ENCODE measurements at places on chromosomes 13 and 19.

- DNase-seq: no peak
Measured at GRCh38 chr19:38227287-38228004, 3.4 kb upstream of the DPF1 start.

GRCh38 chr19:30106417-30107095, 164.5 kb downstream of the URI1 start:
- no peak for DNase-seq

DNA sequence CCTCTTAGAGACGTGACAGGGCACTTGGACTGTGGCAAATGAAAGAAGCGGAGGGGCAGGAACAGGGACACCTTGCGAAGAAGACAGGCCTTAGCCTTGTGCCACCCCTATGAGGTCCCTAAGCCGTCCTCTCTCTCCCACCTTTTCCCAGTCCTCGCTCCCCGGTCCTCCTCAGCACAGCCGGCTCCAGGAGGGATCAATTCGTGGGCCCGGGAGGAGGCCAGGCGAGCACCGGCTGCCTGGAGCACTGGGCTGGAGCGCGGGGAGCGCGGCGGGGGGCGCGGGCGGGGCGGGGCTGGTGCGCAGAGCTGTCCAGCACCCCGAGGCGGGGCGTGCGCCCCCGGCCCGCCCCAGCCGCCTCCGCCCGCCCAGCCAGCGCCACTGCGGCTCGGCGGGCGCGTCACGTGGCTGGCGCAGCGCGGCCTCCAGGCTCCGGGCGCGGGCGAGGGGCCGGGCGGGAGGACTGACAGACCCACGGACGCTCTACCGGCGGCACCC, at the start of gene LRP3:
LRP3 (plus strand) TSS at position 466 of the 498 bp plus-strand sequence. CDS start 456 bp downstream, outside the sequence.
- DNase-seq: peak; percentile 72

GRCh38 chr19:30281906-30282305, 90.3 kb upstream of the ZNF536 start:
- DNase-seq: no peak

DNA sequence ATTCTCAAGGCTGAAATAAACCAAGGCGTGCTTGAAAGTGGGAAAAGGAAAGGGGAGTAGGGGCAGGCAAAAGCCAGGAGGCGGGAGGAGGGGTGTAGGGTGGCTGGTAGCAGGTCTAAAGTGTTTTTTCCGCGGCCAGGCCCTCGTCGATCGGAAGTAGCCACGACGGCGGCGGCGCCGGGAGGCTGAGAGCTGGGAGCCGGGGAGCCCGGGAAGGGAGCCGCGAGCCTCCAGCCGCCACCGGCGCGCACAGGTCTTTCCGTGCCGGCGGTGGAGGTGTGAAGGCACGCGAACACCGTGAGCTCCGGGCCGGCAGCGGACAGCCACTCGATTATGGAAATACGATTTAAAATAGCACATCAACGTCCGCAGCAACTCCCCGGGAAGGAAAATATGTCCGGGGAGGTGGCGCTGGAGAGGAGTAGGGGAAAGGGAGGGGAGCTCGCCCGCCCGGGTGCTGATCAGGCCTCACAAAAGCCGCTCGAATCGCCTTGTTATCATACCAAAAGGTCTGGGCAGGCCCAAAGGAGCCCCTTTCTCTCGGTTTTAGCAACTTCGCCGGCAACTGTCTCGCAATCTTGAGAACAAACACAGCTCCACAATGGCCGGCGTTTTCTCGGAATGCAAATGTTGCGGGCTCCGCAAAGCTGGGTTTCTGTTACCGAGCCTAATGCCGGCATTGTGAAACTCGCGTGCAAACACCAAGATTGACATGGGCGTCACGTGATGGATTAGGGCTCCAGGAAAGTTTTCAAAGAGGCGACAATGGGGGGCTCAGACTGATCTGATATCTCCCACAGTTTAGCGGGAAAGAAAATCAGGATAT, 2.9 kb upstream of the PCDH8 start:
- DNase-seq: no peak

DNA sequence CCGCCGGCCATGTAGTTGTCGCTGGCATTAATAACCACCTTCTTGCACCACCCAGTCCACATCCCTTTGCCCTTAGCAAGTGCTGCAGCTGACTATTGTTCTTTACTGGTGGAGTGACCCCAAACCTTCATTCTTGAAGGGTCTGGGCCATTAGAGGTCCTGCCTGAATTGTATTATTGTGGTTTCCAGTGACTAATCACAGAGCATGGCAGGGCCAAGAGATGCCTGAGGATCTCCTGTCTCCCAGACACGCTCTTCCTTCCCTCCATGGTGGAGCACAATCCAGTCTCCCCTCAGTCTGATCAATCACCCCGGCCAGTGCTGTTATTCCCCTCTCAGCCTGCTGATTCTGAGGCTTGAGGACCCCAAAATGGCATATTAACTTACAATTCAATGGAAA, 39.0 kb downstream of the C1QTNF9 start:
- no peak for DNase-seq

GRCh38 chr13:95524264-95524901, 28.1 kb upstream of the CLDN10 start:
- no peak for DNase-seq

DNA sequence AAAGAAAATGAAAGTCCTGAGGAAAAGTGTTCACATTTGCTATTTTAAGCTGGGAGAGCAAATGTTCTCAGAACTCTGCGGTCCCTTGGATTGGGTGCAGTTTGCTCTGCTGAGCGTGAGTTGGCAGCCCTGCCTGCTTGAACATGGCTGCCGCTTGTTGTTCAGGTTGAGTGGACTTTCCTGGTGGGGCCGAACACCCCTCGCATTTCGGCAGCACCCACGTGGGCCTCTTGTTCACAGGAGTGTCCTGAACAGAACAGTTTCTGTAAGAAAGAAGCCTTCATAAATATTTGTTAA, 10.8 kb upstream of the RNF113B start:
- DNase-seq: no peak

- no peak for DNase-seq
Measured at GRCh38 chr13:51396352-51396751, 56.5 kb downstream of the INTS6 start.

DNA sequence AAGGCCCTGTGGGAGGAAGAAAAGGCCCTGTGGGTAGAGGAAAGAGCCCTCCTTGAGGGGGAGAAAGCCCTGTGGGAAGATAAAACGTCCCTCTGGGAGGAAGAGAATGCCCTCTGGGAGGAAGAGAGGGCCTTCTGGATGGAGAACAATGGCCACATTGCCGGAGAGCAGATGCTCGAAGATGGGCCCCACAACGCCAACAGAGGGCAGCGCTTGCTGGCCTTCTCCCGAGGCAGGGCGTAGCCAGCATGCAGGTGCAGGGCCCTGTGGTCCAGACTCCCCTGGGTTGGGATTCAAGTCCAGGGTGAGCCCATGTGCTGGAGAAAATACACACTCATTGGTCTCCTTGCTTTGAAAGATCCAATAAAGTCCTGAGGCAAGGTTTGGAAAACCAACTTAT, 4.1 kb downstream of the CCDC70 start:
- DNase-seq: no peak

DNA sequence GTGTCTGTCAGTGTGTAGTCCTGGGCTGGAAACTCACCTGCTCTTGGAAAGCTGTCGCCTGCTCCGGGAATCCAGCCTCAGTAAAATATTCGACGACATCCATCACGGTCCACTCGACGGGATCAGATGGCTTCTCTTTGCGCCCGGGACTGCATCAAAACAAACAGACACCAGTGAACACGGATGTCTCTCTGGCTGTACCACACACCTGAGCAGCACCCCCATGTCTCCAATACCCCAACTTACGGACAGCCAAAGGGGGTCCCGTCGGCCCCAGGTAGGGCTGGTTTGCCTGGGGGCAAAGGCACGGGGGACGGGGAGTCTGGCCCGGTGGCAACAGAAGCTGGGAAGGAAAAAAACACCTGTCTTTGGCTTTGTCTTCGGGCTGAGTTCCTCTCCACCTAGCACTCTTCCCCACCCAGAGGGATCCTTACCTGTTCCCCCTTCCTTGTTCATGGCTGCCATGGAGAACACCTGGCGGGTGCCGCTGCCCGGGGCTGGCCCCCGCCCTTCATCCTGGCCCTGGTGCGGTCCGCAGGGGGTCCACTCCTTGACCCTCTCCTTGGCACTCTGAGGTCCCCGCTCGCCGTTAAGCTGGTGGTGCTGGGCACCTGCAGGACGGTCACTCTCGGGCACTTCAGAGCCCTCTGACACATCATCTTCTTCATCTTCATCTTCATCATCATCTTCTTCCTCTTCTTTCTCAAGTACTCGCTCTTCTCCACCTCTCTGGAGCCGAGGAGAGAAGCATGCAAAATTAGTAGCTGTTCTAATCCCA, 1.7 kb downstream of the SAMD1 start:
- DNase-seq: no peak

- DNase-seq: no peak
Measured at GRCh38 chr13:23443878-23444277, 10.4 kb upstream of the SACS start.

- DNase-seq: no peak
Measured at GRCh38 chr13:47665043-47665442, 336.0 kb downstream of the SUCLA2 start.

GRCh38 chr19:29896802-29897201, 45.2 kb upstream of the URI1 start:
- DNase-seq: no peak

DNA sequence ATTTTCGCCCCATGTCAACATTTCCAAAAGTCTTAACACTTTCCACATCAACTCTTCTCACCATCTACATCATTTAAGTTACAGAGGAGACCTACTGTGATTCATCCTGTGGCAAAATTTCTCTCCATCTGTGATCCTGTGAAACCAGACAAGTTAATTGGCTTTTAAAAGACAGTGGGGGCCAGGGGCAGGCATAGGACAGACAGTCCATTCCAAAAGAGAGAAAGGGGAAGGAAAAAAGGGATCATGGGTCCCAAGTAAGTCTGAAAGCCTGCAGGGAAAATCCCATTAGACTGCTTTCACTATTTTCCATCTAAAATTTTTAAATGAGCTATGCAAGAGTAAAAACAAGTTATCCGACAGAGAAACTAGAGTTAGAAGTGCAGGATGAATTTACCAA, 121.0 kb downstream of the MRPL57 start:
- no peak for DNase-seq

DNA sequence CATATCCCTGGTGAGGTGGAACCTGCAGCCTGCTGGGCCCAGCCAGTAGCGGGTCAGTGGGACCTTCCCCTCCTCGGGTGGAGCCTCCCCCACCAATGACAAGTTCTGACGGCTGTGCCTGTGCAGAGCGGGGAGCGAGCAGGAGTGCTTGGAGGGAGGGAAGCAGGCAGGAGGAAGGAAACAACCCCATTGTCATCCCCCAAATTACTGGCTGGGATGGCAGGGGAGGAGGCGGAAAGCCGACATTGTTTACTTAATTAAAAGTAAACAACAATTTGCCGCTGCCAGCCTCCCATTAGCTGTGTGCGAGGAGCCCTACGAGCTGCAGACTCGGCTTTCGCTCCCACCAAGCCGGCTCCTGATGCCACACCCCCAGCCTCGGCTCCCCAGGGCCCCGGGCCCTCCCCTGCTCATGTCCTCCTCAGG, 45.5 kb downstream of the LYL1 start:
- peak; percentile 56 for DNase-seq

GRCh38 chr19:58471736-58472135, 4.4 kb upstream of the ZNF446 start:
- DNase-seq: no peak

GRCh38 chr13:23817830-23818229, 71.4 kb downstream of the MIPEP start:
- DNase-seq: no peak

DNA sequence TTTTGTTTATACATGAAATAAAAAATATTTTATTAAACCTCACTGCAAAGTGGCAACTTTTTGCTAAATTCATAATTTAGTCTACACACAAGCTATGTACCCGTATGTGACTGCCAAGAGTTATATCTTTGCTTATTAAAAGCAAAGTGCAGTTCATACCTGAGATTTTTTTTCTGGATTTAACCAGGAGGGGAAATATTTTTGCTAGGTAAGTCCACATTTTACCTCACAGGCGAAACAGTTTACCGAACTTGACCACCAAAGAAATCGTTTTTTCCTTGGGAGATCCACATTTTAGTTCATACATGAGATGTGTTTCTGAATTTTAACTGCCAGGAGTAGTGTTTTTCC, 12.2 kb upstream of the JSRP1 start:
- DNase-seq: no peak

DNA sequence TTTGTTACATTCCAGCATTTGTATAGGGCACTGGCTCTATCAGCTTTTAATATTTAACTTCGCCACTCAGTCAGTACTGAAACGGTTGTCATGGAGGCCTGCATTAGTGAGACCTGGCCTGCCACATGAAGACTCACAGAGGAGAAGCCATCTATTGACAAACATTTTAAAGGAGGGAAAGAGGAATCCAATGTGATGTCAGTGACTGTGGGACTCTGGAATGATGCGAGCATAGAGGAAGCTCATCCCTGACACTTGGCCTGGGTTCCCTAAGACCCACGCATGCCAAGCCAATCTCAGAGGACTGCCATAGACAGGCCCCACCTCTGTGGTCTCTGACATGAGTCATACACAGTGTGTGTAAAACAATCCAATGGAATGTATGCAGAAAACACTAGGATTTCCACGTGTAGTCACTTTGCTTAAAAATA, 7.9 kb upstream of the DPY19L3 start:
- DNase-seq: no peak

DNA sequence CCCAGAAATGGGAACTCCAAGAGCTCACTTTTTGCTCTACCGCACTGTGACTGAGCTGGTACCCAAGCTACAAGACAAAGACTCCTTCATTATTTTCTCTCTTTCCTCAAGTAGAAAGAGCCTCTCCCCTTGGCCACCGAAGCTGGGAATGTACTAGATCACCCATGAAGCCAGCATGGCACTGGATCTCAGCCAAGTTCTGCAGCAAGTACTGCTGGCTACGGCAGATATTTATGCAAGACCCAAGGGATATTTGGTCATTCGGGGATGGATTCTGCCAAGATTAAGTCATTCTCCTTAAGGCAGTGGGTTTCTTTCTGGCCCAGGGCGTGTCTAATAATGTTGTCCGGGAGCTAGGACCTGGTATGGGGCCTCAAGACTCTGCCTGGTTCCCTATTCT, 633.5 kb downstream of the SLITRK1 start:
- no peak for DNase-seq

DNA sequence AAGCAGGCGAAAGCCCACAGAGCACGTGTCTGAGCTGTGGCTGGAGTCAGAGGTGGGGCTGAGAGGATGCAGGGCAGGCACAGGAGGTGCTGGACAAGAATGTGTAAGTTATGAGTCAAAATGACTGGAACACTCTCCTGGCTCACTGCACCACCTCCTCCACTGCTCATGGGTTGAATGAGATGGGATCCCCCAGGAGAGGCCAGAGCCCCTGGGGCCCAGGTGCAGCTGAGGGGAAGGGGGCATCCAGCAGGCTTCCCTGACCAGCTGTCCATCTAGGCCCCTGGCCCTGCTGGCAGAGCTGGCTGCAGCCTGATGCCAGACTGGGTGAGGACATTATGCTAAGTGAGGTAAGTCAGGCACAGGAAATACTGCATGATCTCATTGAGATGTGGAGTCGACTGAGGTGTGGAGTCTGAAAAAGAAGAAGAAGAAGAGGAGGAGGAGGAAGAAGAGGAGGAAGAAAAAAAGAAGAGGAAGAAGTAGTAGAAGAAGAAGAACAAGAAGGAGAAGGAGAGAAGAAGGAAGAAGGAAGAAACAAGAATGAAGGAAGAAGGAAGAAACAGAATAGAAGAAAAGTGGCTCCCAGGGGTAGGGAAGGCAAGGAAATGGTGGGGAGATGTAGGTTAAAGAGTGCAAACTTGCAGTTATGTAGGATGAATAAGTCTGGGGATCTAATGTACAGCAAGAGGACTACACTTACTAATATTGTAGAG, 747.4 kb downstream of the UQCRFS1 start:
- no peak for DNase-seq

GRCh38 chr13:99230991-99231390, 27.2 kb downstream of the GPR18 start:
- DNase-seq: no peak

All from HuH-7.5 (cell line).